T-helper 1 cell treated with Interleukin-12 subunit alpha and Interleukin-12 subunit beta and Interleukin-4 antibody, amounts not matched to agents 30 ng/mL and 1 ng/mL, for 36 hours (primary cell): ENCODE measurements at places on chromosomes 4 and X. TPM values are rescaled to one million over a fixed set of nuclear protein-coding genes. Genes with fewer than 3 reads are reported as not detected.

HS6ST2 gene
- total RNA-seq: 0.66 and 1.3 TPM in 2 replicates

STK26 gene
- total RNA-seq: 36.5 and 39.4 TPM in 2 replicates

ADH6 gene
- not detected in 2 replicates for total RNA-seq

MAGEA2 gene
- not detected in 2 replicates for total RNA-seq

ARL9 gene
- 0.07 and 0.15 TPM in 2 replicates for total RNA-seq

TCEAL2 gene
- total RNA-seq: not detected in 2 replicates

FAM47E gene
- total RNA-seq: not detected in 2 replicates

SMIM43 gene
- total RNA-seq: 0.15 TPM in 1 of 2 replicates, not detected in the other

CORIN gene
- total RNA-seq: 0.34 and 0.49 TPM in 2 replicates

ART3 gene
- total RNA-seq: not detected in 2 replicates

EPHA5 gene
- not detected in 2 replicates for total RNA-seq
